ENCODE measurements at places on chromosomes 11 and 22. TPM values are rescaled to one million over a fixed set of nuclear protein-coding genes. Genes with fewer than 3 reads are reported as not detected.

INPP5J gene
- total RNA-seq = 0.34 TPM

GPHA2 gene
- not detected for total RNA-seq

GTSE1 gene
- under 0.01 TPM for total RNA-seq

ISX gene
- not detected for total RNA-seq

SOX6 gene
- total RNA-seq = 2.5 TPM

MS4A6A gene
- not detected for total RNA-seq

RIBC2 gene
- not detected for total RNA-seq

CAPN5 gene
- 2.1 TPM for total RNA-seq
